Activated B cell treated with CpG ODN at 0.5 μM for 24 hours (primary cell): ENCODE measurements at places on chromosomes 1 and 21.
A peak's percentile ranks its signal among the peaks of the same experiment; 100 is the strongest.

DNA sequence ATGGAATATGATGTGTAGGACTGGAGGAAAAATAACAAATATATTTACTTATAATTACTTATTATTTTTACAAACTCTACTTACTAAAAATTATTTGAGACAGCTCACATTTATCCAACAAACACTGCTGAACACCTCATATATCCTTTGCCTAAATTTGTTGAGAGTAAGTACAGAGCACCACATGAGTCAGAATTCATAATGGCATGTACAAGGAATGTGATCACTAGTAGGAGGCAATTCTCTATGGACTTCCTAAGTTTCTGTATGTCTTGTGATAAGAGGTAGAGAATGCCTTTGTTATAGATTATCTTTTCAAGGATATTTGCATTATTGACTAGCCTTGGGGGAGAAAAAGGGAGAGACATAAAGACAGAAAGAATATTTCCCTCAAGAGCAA is 8.2 kb upstream of the ST6GALNAC3 start:
- DNase-seq: no peak

DNA sequence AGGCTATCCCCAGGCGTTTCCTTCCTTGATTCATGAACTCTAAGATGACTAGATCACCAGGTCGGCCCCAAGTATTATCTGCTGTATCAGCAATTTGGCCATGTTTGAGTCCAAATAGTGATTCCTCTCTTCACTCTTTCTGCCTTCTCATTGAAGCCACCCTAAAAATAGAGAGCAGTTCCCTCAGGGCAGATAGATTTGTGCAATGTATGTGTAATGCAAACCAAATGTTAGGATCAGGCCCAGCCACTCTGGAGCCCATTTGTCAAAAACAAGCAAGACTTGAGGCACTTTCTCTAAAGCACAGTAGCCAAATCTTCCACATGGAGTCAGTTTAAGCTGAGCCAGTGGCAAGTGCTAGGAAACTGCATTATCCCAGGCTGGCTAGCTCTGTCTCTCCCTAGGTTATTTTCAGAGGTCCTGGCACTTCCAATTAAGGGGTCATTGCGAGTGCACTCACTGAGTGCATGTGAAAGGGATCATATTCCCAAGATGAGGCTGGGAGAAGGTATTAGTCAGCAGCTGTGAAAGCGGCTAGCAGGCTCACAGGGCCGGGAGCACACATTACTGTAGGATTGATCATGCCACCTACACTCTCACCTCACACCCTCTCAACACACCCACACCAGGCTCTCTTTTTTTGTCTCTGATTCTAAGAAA is 97.9 kb upstream of the RAB3GAP2 start:
- DNase-seq: no peak

DNA sequence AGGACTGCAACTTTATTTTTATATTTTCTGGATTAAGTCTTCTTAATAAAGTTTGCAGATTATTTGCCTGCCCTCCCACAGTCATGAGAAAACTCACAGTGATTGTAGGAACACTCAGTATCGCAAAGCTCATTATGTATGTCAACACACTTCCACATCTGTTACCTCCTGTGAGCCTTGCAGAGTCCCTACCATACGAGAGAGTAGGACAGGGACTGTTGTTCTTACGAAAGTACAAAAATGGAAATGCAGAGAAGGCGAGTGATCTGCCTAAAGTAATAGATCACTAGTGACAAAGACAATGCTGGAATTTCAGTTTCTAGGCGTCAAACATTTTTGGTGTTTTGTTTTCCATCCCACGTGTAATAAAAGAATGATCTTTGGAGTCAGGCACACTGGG is 131.7 kb downstream of the SYT2 start:
- DNase-seq: no peak

- DNase-seq: no peak
Measured at GRCh38 chr1:208048904-208049303, 138.0 kb upstream of the CD34 start.

DNA sequence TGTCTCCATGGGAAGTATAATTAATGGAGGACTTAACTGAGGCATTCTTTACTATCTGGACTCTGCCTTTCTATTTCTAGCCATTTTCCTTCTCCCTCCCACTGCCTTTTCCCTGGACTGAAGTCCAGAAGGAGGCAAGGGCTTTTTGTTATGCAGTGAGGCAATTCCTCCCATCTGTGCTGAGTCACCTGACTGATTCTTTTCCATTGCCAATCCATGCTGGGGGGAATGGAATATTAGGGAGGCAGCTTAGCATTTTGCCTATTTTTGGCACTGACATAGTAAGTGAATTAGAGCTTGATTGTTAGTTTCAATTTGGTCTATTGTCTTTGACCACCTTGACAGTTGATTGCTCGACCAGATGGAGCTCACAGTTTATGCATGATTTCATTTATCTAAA is 1000.6 kb upstream of the PRMT6 start:
- DNase-seq: no peak

- DNase-seq: no peak
Measured at GRCh38 chr1:93617670-93618499, 63.8 kb downstream of the BCAR3 start.

DNA sequence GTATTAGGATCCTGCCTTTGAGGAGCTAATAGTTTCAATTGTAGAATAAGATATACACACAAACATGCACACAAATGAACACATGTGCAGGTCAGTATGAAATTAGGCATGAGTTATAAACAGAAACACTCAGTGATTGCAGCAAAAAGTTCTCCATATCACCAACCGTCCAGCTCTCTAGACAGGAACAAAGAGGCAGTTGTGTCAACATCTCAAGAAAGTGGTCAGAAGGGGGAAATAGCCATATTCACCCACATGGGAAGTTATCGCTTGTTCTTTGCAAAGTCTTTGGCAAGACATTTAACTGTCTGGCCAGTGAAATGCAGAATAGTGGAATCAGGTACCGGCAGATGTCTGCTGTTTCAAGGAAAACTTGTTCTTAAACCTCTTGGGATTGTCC is 29.4 kb upstream of the PIGC start:
- no peak for DNase-seq

DNA sequence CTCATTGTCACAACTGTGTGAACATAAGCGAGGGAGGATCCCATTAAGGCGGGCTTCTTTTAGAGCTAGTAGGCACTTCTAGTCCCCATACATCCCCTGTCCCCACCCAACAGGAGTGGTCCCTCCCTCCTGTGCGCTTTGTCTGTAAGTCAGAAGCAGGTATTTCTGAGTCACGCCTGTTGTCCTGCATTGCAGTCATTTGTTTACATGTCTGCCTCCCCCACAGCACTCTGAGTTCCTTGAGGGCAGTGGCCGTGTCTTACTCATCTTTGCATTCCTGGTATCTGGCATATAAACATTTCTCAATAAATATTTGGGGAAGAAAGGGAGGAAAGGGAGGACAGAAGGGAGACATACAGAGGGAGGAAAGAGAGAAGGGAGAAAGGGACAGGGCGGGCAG is 40.3 kb downstream of the PLEKHA6 start:
- no peak for DNase-seq

DNA sequence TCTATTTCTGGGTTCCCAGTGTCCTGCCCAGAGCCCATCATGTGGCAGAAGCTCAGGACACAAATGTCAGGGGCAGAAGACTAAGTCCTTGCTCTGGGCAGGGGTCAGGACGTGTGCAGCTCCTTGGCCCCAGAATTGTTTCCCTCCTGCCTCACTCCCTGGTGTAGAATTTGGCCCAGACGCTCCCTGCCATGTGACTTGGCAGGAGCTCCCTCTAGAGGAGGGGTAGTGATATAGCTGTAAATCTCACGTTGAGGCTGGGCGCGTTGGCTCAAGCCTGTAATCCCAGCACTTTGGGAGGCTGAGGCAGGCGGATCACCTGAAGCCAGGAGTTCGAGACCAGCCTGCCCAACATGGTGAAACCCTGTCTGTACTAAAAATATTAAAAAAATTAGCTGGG is 91.2 kb downstream of the UBIAD1 start:
- no peak for DNase-seq

GRCh38 chr1:31183927-31184554 is 55.6 kb downstream of the NKAIN1 start:
- peak; percentile 29 for DNase-seq

GRCh38 chr1:6622396-6623152 is 2.1 kb upstream of the THAP3 start:
- no peak for DNase-seq

DNA sequence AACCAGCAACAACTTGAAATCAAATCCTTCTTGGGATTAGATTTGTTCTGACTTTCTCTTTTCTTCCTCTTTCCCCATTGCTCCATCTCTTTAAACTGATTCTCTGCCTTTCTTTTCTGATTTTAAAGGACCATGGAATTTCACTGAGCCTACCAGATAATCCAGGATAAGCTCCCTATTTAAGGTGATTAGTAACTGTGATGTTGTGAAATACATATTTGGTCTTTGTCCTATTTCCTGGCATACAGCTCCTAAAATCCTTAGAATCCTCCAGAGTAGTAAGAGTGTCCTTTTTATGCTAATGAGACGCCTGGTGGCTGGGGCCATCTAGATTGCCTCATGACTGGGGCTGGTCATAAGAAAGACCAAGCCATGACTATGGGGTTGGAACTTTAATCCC is 236.9 kb downstream of the USP25 start:
- DNase-seq: no peak

DNA sequence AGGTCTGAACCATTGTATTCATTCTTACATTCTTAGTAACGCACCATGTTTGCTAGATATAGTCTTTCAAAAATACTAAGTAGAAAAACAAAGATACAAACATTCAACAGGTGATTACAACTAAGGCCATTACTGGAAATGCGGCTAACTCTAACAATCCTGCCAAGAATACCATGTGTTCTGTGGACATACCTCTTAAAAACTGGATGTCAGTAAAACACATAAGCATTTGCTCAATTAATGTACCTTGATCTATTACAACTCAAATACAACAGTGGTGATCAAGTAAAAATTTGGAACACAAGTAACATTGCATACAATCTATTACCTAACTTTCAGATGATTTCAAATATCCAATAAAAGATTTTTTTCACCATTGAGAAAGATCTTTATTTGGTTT is 15.4 kb downstream of the ANGPTL3 start:
- DNase-seq: no peak

GRCh38 chr1:209190591-209191261 is 392.8 kb upstream of the CAMK1G start:
- DNase-seq: no peak

- no peak for DNase-seq
Measured at GRCh38 chr1:230011333-230012092, 55.5 kb upstream of the GALNT2 start.

- DNase-seq: no peak
Measured at GRCh38 chr1:234778221-234779159, 168.5 kb upstream of the IRF2BP2 start.

DNA sequence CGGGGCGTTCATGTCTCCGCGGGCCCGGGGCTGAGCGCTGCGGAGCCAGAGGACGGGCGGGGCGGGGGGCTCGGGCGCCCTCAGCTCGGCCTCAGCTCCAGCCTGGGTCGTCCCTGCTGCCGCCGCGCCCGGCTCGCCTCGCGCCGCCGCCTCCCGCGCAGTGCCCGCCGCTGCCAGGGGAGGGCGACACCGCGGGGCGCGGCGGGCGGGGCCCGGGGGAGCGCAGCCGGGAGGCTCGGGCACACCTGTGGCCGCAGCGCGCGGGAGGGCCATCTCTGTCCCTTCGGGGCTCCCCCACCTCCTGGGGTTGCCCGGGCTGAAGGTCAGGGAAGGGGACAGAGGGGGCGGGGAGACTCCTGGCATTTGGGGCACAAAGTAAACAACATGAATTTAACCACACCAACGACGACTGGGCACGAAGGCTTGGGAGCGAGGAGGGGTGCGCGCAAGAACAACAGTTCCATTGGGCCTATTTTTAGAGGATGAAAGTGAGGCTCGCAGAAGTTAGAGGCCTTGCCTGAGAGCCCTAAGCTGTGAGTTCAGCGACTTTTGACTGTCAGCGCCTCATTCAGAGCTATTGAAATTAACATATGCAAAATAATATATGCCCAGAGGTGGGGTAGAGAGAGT is at the start of gene FAM131C:
TSS of gene FAM131C (minus strand) at position 162 of the 630 bp plus-strand sequence. CDS start 209 bp downstream, outside the sequence.
- peak; percentile 59 for DNase-seq

DNA sequence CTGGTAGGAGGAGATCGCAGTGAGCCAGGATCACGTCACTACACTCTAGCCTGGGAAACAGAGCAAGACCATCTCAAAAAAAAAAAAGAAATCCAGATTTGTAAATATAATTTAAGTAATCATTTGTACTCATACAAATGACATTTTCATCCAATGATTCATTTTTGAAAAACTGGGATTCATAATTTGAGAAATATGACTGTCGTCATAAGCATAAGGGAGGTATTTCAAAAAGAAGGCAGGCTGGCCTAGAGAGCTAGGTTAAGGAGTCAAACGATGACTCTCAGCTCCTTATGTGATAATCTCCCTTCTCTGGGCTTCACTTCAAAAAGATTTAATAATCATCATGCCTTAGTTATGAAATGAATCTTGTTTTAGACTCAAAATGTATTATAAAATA is 2.3 kb downstream of the GART start:
- DNase-seq: no peak

DNA sequence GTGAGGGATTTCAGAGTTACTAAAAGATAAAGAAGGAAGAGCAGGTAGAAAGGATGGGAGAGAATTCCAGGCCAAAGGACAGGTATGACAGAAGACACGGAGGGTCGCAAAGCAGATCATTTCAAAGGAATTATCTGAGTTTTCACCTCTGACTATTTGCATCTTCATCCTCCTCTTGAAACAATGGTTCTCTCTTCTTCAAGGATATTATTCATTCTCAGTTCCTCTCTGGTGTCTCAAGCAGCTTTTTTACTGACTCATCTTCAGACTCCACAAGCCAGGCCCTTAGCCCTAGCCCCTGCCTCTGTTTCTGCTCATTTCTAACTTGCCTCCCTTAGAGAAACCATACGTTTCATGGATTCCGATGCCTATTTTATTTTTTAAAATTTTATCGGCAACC is 15.0 kb downstream of the DDX59 start:
- no peak for DNase-seq

- no peak for DNase-seq
Measured at GRCh38 chr1:205914155-205914507, 29.1 kb downstream of the SLC26A9 start.

DNA sequence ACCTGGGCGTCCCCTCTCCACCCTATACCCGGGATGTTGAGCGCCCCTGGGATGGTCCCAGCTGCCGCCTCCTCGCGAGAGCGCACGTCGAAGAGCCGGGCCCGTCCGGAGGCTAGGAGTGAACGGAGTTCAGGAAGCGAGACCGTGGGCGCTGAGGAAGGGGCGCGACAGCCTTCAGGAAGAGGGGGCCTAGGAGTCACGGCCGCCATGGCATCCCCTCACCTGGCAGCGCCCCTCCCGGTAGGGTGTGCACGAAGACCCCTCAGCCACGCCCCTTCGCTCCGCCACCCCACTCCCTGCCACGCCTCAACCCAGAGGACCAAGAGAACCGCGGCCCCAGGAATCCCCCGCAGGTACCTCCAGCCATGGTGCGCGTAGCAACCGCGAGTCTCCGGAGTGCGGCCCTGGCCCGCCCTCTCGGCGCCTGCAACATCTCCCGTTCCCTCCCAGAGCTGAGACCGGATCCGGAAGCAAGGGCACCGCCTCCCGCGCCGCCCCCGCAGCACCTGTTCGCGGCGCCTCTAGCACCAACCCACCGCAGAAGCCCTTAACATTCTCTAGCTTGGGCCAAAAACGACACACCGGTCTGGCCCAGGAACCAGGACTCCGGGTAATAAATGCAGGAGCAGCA is at the start of gene TSTD1:
TSS of gene TSTD1 (minus strand) at position 442 of the 631 bp plus-strand sequence. CDS start at position 367, 75 bp downstream.
- DNase-seq: peak; percentile 80

GRCh38 chr1:45097079-45097478 is 85.0 kb downstream of the UROD start:
- DNase-seq: no peak
